ENCODE measurements at places on chromosomes 5 and 9. TPM values are rescaled to one million over a fixed set of nuclear protein-coding genes. Genes with fewer than 3 reads are reported as not detected.

The DPH7 gene
- 37.7 TPM for total RNA-seq

The EIF4EBP3 gene
- 9.4 TPM for total RNA-seq

The ZNF782 gene
- 3.0 TPM for total RNA-seq

The SLC45A2 gene
- total RNA-seq = not detected

The SERINC5 gene
- 18.0 TPM for total RNA-seq

The WNK2 gene
- total RNA-seq = 3.0 TPM

The FAM153A gene
- 3.6 TPM for total RNA-seq

The PIP5K1B gene
- 0.48 TPM for total RNA-seq

DNA sequence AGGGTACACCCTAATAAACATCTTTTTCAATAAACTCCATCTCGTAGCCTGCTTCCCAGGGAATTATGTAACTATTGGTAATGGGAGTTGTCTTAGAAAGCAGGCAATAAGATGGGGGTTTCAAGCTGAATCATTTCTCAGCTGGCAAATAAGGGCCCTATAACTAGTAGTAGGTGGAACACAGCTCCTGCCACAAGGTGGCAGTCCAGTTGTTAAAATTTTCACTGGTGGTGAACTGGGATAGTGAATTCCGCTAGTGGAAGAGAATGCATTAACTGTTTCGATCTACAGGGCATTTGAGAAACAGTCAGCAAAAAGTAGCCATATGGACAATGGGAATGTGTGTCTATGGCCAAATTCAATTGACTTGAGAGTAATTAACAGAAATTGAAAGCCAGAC, 27.7 kb downstream of the PCDHB15 start:
- DNase-seq = no peak

GRCh38 chr9:90458485-90458884, 184.1 kb downstream of the DIRAS2 start:
- no peak for DNase-seq

DNA sequence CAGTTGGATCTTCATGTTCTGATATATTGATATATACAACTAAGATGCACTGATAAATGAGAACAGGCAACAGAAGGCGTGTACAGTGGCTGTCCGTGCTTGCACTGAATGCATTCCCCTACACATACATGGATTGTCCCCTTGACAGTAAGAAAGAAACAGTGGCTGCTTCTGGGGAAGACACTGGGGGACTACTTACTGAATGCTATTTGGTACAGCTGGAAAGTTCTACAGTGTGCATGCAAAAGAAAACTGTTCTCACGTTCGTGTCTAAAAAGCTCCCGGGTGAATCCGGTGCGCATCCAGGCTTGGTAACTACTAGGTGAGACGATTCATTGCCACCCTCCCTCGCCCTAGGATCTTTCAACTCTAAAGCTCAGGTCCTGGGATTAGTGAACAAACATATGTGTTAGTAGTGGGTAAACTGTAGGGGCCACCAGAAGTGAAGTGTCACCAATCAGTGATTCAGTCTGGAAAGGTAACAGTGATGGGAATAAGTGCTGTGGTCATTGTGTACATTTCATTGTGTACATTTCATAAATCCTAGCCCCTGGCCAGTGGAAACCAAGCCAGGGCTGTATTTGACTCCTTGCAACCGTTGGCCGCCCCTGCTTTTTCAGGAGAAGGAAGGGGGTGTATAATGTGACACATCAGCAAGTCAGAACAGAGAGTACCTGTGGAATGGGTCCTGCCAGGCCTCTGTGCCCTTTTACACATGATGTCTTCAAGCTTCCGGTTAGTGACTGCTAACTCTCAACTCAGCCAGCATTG, 46.3 kb upstream of the BOD1 start:
- no peak for DNase-seq

DNA sequence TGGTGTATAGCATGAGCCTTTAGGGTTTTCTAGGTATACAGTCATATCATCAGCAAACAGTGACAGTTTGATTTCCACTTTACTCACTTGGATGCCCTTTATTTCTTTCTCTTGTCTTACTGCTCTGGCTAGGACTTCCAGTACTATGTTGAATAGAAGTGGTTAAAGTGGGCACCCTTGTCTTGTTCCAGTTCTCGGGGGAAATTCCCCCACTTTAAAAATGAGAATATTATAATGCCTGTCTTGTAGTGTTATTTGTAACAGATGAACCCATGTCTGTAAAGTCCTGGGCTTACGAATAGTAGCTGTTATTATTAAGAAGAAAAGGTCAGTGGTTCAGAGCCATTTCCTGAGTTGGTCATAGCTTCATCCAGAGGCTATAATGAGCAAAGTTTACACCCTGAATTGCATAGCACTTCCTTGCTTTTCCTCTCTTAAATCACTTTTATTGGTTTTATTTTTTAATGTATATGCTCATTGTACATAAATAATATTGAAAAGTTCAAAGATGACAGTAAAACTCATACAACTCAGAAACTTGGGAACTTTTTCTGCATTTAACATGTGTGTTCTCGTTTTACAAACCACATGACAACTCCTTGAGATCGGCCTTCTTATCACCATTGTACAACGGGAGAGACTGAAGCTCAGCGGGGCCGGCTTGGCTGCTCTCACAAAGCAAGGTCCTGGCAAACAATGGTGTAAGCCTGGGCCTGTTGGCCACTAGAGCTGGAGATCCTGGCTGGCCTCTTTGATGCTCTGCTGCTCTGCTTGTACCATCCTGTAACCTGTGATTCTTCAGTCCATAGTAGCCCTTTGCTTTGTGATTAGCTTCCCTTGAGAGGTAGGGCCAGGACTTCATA, 85.2 kb downstream of the CYFIP2 start:
- DNase-seq = no peak

DNA sequence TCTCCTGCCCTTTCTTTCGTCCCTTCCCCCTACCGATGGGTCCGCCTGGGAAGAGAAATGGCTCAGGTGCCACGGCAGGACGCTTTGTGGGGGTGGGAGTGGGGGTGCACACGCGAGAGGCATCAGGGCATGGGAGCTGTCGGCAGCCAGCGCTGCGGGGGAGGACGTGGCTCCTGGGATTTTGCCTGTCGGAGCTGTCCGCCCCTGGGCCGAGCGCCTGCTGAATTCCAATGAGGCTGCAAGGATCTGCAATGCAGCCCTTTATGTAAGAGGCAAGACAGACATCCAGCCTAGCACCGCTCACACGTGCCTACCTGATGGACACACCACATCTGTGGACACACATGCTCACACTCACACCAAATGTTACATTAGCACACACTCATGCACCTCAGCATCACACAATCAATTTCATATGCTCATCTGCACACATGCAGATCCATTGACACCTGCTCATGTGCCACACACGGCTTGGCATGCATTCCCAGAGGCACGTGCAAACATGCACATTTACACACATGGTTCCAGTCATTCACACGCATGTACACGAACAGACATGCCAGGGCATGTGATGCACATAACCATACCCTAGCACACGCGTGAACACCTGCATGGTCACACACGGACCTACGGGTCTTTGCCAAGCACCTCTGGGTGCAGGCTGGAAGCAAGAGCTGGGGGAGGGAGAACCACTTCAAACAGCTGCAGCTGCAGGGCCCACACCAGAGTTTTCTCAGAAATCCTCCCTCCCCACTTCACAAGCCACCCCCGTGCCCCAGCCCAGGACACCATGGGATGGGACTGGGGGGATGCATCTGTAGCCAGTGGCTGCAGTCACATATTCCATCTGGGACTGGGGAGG, 1.4 kb downstream of the GRIN1 start:
- no peak for DNase-seq

- DNase-seq = no peak
Measured at GRCh38 chr5:42988568-42988967, 51.6 kb downstream of the ANXA2R start.

GRCh38 chr5:34022121-34022705, 14.4 kb upstream of the AMACR start:
- DNase-seq = no peak

- no peak for DNase-seq
Measured at GRCh38 chr9:128211981-128212281, 8.8 kb downstream of the DNM1 start.

DNA sequence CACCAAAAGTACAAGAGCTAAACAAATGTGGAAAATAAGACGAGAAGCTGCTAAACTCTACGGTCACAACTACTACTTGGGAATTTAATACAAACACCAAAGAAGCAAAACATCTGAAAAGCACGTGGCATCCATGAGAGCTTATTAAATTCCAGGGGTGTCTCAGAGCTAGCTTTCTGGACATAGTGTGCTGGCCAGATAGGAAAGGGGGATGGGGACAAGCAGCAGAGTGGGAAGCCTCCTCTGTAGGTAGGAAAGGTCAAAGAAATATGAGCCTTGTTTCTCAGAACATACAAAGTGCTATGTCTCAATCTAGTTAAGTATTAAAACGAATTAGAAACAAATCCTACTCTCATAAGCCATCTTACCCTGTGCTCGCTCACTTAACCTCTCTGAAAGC, 51.3 kb upstream of the GOLPH3 start:
- no peak for DNase-seq

DNA sequence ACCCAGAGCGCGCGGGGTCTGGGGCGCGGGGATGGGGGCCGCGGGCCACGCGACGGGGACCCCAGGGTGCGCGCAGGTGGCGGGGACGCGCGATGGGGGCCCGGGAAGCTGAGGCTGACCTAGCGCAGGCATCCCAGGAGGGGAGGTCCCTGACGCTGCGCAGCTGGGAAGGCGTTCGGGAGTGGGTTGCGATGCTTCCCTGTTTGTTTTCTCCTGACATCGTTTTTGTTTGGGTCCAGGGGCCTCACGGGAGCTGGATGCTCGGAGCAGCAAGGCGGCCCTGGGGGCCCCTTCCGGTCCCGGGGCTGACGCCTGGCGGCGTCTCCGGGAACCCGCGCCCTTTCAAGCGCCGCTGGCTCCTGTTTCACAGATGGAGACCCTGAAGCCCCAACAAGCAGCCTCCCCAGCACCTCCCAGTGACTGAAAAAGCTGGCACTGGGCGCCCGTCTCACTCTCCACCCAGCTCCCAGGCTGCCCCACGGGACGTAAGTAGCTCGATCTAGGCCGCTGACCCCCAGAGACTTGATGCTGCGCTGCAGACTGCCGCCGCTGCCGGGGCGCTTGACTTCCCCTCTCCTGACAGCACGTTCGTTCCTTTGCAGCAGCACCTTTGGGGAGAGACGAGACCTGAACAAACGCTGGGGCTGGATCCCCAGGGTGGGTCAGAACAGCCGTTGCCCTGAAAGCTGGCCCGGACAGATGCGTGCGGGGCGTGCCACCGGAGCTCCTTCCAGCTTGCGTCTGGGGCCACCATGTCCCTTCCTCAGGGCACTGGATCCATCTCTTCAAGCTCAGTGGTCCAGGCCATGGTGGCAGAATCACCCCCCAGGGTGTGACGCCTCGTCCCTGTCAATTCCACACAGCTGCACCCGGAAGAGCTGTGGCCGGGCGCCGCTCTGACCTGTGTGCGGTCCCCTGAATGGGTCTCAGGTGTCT, 593 bp downstream of the BRD3OS start:
- DNase-seq = peak; percentile 20

DNA sequence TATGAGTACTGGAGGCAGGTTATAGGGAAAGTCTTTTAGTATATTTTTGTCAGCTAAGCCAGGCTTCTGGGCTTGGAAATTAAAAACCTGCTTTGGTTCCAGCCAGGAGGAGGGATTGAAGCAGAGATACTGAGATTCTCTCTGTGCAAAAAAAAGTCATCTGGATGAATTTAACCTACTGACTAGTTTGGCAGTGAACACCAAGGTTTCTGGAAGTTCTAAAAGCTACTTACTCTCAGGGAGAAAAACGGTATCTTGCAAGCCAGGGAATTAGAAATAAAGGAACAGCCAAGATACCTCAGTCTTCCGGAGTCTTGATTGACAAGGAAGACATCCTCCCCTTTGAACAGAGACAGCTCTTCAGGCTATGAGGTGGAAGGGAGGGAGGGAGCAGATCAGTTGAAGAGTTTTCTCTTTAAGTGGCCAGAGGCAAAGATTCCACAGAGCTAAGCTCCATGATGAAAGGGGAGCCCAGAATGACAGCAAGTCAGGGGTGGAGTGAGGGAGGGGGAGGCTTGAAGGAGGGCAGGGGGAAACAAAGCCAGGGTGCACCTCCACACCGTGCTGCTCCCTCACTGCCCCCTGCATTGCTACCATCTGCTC, 8.3 kb upstream of the ZBTB34 start:
- DNase-seq = no peak

- no peak for DNase-seq
Measured at GRCh38 chr5:35195472-35195852, 34.8 kb downstream of the PRLR start.

DNA sequence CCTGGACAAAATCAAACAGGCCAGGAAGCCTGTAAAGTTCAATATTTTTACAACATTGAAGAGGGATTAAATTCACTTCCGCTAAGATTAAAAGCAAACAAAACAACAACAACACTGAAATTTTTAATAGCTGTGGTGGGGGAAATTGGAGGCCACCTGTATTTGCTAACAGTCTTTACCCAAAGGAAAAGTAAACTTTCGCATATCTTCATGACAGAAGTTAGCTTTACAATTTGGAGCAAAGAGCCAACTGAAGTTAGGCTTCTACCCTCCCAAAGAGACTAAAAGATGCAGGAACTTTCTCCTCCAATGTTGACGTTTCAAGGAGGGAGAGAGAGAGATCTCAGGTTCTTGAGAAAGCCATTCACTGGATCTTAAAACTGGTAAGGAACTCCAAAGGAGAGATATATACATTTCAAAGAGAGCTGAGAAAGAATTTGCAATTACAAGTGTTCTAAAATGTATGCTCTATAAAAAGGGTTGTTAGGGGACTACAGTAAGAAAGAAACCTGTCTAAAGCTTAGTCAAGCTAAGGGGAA, 349.2 kb upstream of the CDH9 start:
- no peak for DNase-seq

DNA sequence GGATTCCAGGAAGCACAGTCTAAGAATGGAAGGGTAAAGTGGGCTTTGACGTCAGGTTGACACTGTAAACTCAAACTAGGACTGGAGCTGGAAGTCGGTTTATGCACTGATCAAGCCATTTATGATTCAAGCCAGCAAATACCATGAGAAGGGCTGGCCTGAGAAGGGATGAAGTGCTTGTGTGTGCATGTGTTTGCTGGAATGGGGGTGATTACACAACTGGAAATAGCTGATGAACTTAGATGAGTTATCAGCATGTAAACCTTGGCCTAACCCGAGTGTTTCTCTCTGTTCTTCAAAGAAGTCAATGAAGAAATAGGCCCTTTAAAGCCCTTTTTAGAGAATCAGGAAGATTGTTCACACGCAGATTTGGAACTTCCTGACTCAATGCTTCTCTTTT, 287.6 kb downstream of the RFX3 start:
- no peak for DNase-seq

GRCh38 chr5:88374391-88374790, 105.7 kb upstream of the TMEM161B start:
- no peak for DNase-seq

DNA sequence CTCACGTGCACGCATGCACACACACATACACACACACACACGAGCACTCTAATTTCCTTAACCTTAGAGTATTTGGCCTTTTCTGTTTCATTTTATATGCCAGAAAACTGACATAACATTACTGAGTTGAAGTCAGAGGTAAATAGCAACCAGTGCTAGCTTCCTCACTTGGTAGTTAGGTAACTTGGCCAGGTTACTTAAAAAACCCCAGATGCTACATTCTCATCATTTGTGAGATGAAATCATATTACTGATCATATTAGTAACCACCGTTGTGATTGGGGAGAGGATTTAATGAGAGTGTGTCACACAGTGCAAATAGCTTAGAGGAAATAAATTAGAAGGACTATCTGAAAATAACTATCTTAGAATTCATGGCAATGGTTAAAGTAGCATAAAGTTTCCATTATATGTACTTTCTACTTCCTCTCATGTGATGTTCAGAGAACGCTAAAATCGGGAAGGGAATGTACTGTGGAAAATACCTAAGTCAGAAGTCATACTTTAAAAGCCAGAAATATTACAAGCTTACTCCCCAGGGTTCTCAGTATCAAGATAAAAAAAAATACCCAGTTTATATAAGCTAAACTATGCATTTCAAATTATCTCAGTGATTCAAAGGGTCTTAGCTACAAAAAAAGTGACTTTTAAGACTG, 120.5 kb downstream of the TUSC1 start:
- DNase-seq = no peak
